ENCODE measurements at places on chromosomes 13 and 19.

DNA sequence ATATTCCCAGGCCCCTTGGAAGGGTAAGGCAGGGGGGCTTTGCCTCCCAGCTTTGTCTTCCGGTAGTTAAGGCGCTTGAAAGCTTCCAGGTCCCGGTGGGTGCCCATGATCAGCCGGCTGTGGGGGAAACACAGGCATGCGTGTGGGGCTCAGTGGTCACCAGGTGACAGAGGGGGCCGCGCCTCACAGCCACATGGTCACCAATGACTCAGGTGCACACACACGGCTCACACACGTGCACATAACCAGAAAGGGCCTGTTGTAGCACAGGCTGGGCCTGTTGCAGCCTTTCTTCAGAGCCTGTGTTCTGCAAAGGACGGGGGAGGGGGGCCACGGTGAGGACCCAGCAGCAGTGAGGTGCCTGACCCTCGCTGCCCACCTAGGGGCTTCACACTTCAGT, 5.9 kb downstream of the NANOS3 start:
- DNase-seq = no peak

DNA sequence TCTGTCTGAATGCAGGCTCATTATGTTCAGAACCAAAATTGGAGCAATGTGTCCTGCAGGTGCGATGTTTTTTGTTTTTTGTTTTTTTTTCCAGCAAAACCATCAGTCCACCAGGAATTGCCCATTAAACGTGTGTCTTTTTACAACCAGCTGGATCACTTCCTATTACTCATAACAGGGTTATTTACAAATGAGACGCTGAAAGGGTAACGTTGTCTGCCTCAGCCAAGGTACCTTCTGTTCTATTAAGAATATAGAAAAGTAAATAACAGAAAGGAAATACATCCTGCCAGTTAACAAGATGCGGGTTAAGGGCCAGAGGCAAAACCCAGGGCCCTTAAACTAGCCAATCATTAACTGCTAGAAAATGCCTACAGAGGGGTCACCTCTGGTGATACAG, 590.4 kb downstream of the TBC1D4 start:
- DNase-seq = no peak

DNA sequence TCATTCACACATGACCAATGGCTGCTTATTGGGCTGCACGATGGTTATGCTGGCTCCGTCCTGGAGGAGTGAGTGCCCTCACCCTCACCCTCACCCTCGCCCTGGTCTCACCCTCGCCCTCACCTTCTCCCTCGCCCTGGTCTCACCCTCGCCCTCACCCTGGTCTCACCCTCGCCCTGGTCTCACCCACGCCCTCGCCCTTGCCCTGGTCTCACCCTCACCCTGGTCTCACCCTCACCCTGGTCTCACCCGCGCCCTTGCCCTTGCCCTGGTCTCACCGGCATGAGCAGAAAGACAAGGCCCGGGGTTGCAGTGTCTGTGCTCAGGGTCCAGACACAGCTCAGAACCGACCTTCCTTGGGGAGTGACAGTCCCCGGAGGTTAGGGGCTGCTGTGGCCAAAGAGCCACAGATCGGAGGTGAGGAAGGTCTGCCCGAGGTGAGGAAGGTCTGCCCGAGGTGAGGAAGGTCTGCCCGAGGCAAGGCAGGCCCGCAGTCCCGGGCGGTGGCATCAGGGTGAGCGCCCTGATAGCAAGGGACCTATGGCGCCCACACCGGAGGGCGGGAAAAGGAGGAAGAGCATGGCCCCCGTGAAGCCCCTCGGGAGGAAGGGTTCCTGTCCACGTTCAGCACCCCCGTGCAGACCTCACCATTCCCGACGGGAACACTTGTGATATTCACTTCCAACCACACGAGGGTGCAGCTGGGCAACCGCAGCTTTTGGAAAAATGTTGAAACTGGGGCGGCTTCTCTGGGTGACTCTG, 65.6 kb downstream of the MCF2L start:
- DNase-seq = no peak

GRCh38 chr19:2081873-2082810, 14.0 kb downstream of the MOB3A start:
- DNase-seq = peak; percentile 35

DNA sequence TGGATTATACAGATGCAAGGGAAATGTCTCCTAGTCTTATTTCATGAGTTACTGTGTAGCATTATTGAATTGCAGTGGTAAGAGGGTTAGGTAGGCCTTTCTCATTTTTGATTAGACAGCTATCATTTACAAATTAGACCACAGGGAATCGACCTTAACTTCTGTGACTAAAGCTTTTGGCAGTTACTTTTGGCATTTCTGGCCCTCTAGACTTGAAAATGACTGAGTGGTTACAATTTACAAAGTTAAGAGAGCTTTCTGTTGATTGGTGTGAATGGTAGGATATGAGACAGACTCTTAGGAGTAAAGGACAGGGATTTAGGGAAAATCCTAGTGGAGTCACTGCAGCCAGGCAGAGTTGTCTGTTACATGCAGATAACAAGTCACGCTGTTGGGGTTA, 86.1 kb downstream of the GGACT start:
- no peak for DNase-seq

DNA sequence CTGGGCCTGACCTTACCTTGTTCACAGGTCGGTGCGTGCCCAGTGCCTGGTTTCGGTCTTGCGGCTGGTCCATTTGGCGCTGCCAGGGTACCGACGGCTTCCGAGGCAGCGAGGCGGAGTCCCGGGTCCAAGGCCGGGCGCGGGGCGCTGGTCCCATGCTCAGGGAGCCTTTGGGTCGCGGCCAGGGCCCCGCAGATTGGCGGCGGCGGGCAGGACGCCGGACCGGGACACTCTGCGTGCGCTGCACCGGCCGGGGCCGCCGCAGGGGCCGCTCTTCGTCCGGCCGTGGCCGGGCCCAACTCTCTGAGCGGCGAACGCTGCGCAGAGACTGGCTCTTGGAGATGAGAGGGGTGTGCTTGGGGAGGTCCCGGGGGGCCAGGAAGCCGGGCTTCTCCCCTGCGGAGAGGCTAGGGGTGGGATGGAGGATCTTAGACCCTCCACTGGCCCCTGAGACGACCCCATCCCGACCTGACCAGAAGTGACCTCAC, 3.4 kb upstream of the WIZ start:
- DNase-seq = no peak

DNA sequence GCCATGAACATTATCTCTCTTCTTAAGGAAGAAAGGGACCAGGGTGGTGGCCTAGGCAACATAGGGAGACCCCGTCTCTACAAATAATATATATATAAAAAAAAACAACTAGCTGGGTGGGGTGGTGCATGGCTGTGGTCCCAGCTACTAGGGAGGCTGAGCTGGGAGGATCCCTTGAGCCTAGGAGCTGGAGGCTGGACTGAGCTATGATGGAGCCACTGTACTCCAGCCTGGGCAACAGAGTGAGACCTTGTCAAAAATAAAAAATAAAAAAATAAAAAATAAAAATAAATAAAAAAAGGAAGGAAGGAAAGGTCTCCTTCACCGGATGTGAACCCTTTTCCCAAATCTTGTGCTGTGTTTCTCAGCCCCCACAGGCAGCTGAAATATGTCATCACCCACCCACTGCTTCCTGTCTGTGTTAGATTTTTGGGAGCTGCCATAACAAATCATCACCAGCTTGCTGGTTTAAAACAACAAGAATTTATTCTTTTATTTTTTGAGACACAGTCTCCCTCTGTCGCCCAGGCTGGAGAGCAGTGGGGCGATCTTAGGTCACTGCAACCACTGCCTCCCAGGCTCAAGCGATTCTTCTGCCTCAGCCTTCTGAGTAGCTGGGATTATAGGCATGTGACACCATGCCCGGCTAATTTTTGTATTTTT, 9.5 kb upstream of the TSPAN16 start:
- DNase-seq = no peak

- no peak for DNase-seq
Measured at GRCh38 chr13:48849515-48849914, 126.2 kb upstream of the FNDC3A start.

DNA sequence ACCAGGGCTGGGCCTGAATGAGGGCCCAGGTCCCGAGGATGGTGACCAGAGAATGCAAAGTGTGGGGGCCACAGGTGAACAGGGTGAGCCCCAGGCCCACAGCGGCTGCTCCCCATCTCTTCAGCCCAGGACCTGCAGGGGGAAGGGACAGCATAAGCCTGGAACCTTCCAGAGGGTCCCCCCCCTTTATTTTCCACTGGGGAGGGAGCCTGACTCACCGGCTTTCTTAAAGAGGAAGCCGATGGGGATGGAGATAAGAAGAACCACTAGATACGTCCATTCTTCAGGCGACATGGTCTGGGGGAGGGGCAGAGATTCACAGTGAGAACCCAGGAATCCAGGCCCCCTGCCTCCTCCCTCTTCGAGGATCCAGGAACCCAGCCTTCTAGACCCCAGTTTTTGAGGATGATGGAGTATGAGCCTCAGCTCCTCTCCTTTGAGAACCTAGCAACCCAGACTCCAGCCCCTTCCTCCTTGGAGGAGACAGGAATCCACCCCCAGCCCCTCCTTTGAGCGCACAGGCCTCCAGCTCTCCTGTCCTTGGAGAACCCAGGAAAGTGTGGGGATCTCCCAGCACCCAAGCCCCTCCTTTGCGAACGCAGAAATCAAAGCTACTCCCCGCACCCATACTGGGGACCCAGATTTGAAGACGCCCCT, 1.0 kb downstream of the MBOAT7 start:
- DNase-seq = peak; percentile 26

- DNase-seq = no peak
Measured at GRCh38 chr13:78192716-78193115, 274.1 kb upstream of the EDNRB start.

DNA sequence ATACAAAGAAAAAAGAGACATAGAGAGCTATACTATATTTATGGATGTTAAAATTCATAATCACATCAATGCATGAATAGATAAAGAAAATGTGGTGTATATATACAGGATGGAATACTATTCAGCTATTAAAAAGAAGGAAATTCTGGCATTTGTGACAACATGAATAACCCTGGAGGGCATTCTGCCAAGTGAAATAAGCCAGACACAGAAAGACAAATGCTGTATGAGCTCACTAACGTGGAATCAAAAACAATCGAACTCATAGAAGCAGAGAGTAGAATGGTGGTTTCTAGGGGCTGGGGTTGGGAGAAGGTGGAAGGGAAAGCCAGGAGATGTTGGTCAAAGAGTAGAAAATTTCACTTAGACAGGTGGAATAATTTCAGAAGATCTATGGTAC, 24.0 kb downstream of the UTP14C start:
- no peak for DNase-seq

- peak; percentile 9 for DNase-seq
Measured at GRCh38 chr19:14871619-14872230, 14.2 kb downstream of the OR7A17 start.

- DNase-seq = no peak
Measured at GRCh38 chr13:109113427-109113826, 484.0 kb downstream of the MYO16 start.

DNA sequence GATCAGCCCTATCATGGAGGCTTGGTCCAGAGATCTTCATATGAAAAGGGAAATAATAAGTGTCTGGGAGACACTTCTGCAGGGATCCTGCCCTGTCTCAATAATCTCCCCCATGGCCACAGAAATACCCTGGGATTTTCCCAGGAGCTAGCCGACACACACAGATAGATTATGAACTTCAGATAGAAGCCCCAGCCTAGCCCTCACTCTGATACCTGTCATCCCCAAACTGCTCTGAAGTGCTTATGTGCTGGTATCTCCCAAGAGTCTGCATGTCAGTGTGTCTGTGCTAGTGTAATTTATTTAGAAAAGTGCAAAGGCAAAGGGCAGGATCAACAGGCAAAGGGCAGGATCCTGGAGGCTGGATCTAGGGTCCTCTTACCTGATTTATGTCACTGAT, 38.7 kb upstream of the ZNF766 start:
- no peak for DNase-seq

DNA sequence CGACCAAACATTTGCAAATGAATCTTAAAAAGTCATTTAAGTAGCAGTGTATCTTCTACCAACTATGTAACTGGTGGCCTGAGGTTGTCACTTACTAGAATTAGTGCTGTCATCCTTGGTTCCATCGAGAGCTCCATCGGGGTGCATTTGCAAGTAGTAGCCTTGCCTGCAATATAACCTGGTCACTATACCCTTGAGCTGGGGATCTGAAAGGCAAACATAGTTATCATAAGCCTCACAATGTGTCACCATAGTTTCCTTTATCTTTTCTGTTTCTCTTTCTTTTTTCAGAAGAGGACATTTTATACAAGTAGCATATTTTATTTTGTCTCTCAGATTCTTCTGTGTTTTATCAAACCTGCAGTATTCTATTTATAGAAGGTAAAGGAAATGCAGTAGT, 422.6 kb downstream of the ITGBL1 start:
- DNase-seq = no peak

- DNase-seq = no peak
Measured at GRCh38 chr19:34994643-34995541, 5.2 kb upstream of the GRAMD1A start.

DNA sequence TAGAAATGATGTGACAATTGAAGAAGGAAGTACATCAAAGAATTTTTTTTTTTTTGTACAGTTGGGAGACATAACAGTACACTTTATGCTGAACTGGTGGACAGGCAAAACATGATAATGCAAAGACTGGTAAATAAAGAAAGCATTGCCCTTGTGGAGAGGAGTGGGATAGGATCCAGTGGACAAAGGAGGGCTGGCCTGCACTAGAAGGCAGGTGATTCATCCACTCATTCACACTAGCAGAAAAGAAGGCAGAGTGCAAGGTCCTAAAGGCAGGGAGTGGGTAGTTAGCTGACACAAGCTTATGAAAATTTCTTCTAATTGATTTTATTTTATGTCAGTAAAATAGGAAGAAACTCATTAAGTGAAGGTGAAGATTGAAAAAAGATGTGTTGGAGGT, 17.6 kb upstream of the NALCN start:
- DNase-seq = no peak
